Panc1 (cell line): ENCODE measurements at places on chromosomes 6 and 20. TPM values are rescaled to one million over a fixed set of nuclear protein-coding genes. Genes with fewer than 3 reads are reported as not detected.

GABBR1 gene
- 11.9 TPM for total RNA-seq

KCNK16 gene
- total RNA-seq, result not detected

ID4 gene
- 0.10 TPM for total RNA-seq

MRPL2 gene
- 65.6 TPM for total RNA-seq

TRAPPC3L gene
- not detected for total RNA-seq

NKAIN2 gene
- total RNA-seq, result 2.6 TPM

BMP2 gene
- 0.23 TPM for total RNA-seq

SMLR1 gene
- total RNA-seq, result 0.08 TPM

ASIP gene
- total RNA-seq, result not detected

PLCB4 gene
- total RNA-seq, result 1.5 TPM

NHSL1 gene
- 20.6 TPM for total RNA-seq

SLPI gene
- 0.74 TPM for total RNA-seq

GPR63 gene
- 0.95 TPM for total RNA-seq

CGA gene
- not detected for total RNA-seq

OR2H1 gene
- not detected for total RNA-seq

SMOC2 gene
- total RNA-seq, result 0.13 TPM

OR12D3 gene
- total RNA-seq, result not detected

FNDC11 gene
- 1.3 TPM for total RNA-seq

NKAPL gene
- not detected for total RNA-seq

LTB gene
- 3.7 TPM for total RNA-seq

RHAG gene
- 0.23 TPM for total RNA-seq

HLA-DOB gene
- total RNA-seq, result 0.39 TPM

PKHD1 gene
- not detected for total RNA-seq

CD93 gene
- total RNA-seq, result 0.10 TPM
